ENCODE measurements at places on chromosomes 5 and 9. TPM values are rescaled to one million over a fixed set of nuclear protein-coding genes. Genes with fewer than 3 reads are reported as not detected.

- no peak overlapping the region for H3K27ac ChIP-seq
- no peaks in the 10 kb centered on the region for H3K27me3 ChIP-seq
- no peak for DNase-seq
- no peaks in the 10 kb centered on the region for H3K36me3 ChIP-seq
Measured at GRCh38 chr5:111016801-111017200, 54.7 kb upstream of the TSLP start.

DNA sequence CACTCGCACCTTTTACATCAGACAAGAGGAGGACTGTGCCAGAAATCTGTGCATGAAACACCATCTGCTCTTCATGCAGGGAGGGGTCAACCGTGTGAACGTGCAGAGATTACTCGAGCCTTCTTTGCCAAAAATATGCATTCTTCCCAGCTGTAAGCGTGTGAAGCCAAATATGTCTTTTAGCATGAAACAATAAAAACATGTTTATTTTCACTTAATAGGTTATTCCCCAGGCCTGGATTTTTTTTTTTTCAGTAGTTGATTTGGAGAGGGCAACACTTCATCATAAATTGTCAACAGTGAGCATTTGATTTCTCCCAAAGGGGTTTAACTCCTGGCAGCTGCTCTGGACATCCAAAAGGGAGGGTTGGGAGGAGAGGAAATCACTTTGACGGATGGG, 23.8 kb downstream of the PLAC8L1 start:
- DNase-seq: no peak
- H3K27me3 ChIP-seq: no peaks in the 10 kb centered on the region
- no peaks in the 10 kb centered on the region for H3K36me3 ChIP-seq
- H3K4me1 ChIP-seq: peaks cover 6% of the 10 kb centered on the region

MLANA gene
- not detected for total RNA-seq

LMAN2 gene
- 256 TPM for total RNA-seq

BHMT2 gene
- not detected for total RNA-seq
